ENCODE measurements at places on chromosomes 6 and 20.
A peak's percentile ranks its signal among the peaks of the same experiment; 100 is the strongest.

GRCh38 chr6:125781314-125781868, 9.4 kb upstream of the NCOA7 start:
- DNase-seq = peak; percentile 32

- DNase-seq = no peak
These were observed at the start of gene CTCFL for GRCh38 chr20:57524511-57525176. TSS of gene CTCFL (minus strand) at chr20:57525140. CDS start at chr20:57524205, 935 bp downstream.

GRCh38 chr20:10848810-10849370, 175.1 kb upstream of the JAG1 start:
- no peak for DNase-seq

GRCh38 chr6:158799051-158799792, 19.9 kb downstream of the EZR start:
- no peak for DNase-seq

DNA sequence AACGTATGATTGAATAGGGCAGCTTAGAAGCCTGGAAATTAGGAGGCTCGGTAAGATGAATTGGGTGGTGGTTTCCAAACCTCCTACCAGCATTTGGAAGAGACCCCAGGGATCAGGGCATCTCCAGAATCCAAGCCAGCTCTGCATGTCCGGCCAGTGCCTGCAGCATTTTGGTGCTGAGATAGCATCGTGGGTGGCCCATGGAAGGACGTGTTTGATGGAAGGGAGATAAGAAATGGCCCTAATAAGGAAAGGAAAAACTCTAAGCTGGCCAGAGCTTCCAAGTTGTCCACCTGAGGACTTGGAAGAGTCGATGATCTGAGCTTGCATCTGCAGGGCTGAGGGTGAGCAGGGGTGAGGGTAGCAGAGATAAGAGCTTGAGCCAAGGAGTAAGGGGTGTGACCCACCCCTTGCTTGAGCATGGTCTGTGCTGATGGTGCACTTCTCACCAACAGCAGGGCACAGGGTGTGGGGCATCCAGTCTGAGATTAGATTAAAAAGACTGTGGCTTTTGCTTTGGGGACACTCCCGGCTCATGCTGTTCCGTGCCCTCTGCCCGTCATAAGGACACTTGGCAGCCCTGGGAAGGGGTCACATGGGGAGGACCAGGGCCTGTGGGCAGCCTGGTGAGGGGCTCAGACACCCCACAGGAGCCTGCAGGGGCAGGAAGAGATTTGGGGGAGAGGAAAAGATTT, 213.2 kb downstream of the ERMARD start:
- no peak for DNase-seq

DNA sequence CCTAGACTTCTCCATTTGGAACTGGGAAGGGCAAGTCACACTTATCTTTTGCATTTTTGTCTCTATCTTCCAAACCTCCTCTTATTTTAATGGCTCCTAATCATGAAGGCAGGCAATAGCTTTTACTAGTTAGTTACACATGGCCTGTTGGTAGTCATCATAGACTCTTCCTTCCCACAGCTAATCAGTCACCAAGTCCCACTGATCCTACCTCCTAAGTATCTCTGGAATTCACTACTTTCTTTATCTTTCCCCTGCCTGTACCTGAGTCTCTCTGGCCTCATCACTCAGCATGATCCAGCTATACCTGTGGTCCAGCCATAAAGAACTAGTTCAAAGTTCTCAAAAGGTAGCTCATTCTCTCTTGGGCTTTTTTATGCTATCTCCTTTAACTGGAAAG, 18.8 kb downstream of the TMX4 start:
- no peak for DNase-seq

DNA sequence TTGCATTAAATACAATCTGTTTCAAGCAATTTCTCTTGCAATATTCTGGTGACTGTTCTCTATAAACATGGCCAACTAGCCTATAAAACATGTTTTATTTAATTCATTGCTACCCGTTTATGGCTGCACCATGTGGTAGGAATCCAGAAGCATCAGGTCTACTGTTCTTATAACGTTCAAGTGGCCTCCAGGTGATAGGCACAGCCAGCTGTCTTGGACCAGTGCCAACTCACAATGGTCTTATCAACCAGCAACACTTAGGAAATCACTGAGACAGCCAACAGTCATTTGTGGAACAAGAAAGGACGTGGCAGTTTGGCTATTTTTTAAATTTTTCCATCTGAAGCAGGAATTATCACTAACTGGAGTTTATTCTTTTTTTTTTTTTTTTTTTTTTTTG, 193.6 kb downstream of the NKAIN2 start:
- no peak for DNase-seq

DNA sequence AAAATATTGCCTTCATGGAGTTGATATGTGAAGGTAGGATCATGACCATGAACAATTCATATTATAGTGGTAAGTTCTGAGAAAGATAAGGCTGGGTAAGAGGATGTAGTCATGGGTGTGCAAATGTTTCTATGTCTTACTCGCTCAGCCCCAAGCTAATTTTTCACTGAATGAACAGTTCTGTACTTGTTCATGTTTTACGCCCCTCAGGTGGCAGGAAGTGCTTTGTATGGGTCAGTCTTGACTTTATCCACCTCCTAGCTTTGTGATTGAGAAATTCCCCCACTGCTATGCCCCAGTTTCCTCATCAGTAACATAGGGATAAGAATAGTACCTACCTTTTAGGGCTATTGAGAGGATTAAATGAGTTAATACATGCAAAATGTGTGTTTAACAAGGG, 148.2 kb upstream of the KCNG1 start:
- no peak for DNase-seq

GRCh38 chr6:109484122-109484521, 1.1 kb upstream of the ZBTB24 start:
- no peak for DNase-seq

DNA sequence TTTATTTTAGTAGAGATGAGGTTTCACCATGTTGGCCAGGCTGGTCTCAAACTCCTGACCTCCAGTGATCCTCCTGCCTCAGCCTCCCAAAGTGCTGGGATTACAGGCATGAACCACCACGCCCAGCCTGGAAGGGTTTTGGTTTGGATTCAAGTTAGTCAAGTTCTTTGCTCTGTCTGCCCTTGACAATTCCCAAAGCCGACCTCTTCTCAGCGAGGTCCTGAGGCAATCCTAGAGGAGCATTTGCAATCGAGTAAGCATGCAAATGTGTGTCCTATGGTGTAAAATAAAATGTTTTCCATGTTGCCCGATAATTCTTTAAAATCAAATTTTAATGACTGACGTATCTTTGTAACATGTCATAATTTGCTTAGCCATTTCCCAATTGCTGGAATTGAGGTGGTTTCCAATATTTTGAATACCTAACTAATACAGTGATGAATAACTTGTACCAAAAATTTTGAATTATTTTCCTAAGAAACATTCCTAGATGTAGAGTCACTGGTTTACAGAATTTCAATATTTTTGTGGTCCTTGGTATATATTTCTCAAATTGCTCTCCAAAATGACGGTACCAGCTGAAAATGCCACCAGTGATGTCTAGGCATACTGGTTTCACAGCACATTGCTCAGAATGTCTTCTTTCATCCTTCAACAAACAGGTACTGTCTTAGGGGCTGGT, 38.7 kb downstream of the GTF2H5 start:
- no peak for DNase-seq

- DNase-seq = no peak
These were observed 433.3 kb downstream of the UTRN start for GRCh38 chr6:144718431-144718830.

DNA sequence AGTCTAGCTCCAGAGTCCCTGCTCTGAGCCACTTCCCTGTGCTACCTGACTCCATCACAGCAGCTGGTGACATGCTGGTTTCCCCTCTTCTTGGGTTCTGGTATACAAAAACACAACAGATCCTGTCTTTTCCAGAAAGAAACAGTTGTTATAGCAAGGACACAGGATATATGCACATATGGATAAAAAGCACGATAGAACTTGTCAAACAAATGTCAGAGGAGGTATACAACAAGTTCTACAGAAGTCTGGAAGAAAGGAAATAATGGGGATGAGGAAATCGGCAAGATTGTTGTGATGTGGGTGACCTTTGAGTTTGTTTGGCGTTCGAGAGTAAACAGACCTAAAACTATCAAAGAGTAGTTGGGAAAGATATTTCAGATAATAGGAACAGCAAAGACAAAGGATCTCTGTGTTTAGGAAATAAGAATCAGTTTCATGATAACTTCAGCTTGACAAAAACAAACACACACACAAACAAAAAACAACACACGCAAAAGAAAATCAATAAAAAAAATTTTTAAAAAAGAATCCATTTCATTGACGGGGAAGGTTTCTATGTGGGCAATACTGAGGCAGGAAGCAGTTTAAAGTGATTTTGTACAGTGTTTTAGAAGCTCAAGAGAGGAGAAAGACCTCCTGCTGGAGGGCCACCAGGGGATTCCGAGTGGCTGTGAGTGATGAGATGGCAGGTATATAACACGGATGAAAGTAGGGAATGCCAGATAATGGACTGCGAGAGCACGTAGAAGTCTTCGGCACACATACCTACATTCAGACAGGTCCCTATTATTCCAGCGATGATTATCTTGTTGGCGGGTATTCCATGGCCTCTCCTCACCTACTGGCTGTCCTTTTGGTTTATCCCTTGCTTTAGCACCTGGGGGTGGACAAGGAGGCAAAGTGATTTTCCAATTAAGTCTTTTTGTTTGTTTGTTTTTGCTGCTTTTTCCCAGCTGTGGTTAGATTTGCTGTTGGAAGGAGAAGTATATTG, 174.9 kb downstream of the HS3ST5 start:
- no peak for DNase-seq

GRCh38 chr6:147579667-147580066, 71.2 kb downstream of the SAMD5 start:
- DNase-seq = no peak
